Stomach (tissue), 19 donors: ENCODE measurements at places on chromosomes 7 and 10. TPM values are rescaled to one million over a fixed set of nuclear protein-coding genes. Genes with fewer than 3 reads are reported as not detected.

The NPFFR1 gene
- under 0.01 TPM for total RNA-seq

DNA sequence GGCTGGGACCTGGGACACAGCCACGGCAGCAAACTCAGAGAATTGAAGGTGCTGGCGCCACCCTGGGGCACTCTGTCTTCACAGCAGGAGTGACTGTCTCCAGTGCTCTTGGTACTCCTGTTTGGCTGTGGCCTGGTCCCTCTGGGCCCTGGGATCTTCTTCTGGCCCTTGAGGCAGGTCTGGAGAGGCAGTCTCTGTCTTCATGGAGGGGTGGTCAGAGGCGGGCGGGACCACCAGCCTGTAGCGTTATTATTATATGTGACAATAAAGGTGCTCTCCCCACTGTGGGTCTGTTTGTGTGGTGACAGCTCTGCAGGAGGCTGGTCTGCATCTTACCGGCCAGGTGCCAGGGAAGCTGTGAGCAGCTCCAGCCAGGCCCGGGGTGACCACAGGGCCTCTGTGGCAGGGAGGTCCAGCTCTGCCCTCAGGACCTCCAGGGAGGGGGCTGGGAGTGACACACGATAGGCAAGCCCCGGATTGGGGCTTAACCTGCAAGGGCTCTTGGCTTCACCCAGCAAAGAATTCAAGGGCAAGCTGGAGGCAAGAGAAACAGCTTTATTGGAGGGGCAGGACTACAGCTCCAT, 70.3 kb downstream of the MYL10 start:
- no peak overlapping the region for H3K4me3 ChIP-seq
- H3K27me3 ChIP-seq: peaks cover 26% of the 10 kb centered on the region
- no peak overlapping the region for H3K27ac ChIP-seq

DNA sequence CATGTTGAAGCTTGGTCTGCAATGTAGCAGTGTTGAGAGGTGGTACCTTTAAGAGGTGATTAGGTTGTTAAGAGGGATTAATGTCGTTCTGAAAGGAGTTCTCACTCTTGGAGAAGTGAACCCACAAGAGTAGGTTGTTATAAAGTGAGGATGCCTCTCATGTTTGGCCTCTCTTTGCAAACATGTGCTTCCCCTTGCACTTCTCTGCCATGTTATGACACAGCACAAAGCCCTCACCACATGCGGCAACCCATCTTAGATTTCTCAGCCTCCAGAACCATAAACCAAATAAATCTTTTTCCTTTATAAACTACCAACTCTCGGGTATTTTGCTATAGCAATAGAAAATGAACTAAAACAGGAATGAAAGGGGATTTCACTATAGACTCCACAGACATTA, 66.3 kb downstream of the KMT2C start:
- no peaks in the 10 kb centered on the region for H3K27me3 ChIP-seq
- H3K36me3 ChIP-seq: no peaks in the 10 kb centered on the region
- no peak overlapping the region for H3K27ac ChIP-seq
- no peak for DNase-seq
- no peak overlapping the region for H3K4me3 ChIP-seq
- peaks cover 16% of the 10 kb centered on the region for H3K4me1 ChIP-seq

DNA sequence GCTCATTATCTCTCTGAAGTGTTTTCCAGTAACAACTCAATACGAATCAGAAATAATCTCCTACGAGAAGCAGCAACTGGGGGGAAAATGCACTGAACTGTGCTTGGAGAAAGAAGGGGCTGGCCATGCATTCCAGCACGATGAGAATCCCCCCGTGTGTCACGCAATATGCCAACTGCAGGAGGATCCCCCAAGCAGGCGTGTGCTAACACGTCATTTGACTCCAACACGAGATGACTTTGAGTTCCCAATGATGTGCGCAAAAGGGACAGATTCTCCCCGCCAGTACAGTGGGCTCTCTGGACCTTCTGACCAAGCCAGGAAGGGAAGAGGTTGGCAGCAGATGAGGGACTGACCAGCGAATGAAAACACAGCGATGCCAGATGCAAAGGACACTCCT, 105.5 kb downstream of the KCNMA1 start:
- no peak overlapping the region for H3K4me3 ChIP-seq
- DNase-seq: no peak
- H3K27ac ChIP-seq: no peak overlapping the region
- H3K4me1 ChIP-seq: peaks cover 37% of the 10 kb centered on the region
- no peaks in the 10 kb centered on the region for H3K36me3 ChIP-seq

GRCh38 chr10:100522107-100522801, 2.6 kb upstream of the SEC31B start:
- H3K36me3 ChIP-seq: peaks cover 37% of the 10 kb centered on the region
- no peak for DNase-seq
- H3K27me3 ChIP-seq: no peaks in the 10 kb centered on the region
- no peak overlapping the region for H3K27ac ChIP-seq
